MCF 10A (cell line): ENCODE measurements at places on chromosomes 12 and 14. TPM values are rescaled to one million over a fixed set of nuclear protein-coding genes. Genes with fewer than 3 reads are reported as not detected.

- peak; percentile 26 for DNase-seq
These were observed 390.6 kb downstream of the PRKD1 start for GRCh38 chr14:29536886-29537511.

GRCh38 chr14:88203291-88203690, 119.8 kb downstream of the KCNK10 start:
- DNase-seq, result no peak

GRCh38 chr12:45986641-45987339, 3.6 kb downstream of the SCAF11 start:
- DNase-seq, result no peak

- no peak for DNase-seq
These were observed 21.0 kb downstream of the FGD4 start for GRCh38 chr12:32420356-32420755.

The PLCZ1 gene
- not detected in 2 replicates for total RNA-seq

The PTHLH gene
- total RNA-seq, result 3.8 and 5.4 TPM in 2 replicates

The MYO1H gene
- total RNA-seq, result not detected in 2 replicates
